ENCODE measurements at places on chromosomes 2 and 18.

DNA sequence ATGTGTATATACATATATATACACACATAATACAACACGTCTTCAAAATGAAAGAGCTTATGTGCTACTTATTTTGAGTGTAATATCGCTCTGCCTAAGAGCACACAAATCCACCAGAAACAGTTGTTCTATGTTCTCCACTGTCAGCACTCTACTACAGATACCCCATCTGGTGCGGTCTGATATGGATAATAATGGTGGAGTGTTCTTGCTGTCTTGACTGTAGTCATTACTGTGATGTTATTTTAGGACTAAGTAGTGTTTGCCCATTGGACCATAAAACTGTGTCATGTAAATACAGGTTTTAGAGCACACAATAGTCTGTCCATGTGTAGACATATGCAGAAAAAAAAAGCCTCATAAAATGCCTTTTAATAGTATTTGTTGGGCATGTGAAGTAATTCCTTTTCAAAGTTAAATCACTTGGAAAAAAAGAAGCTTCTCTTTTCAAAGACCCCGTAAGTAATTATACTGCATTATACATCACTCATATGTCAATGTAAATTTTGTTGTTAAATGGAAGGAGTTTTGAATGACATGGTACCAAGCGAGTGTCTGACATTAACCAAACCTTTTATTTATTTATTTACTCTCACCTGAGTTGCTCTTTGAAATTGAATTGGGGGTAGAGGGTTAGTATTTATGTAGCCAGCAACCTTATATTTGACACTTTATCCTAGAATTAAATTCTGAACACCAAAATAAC is 1249.2 kb upstream of the ZEB2 start:
- DNase-seq, result no peak

- no peak for DNase-seq
These were observed 144.7 kb downstream of the GLI2 start for GRCh38 chr2:120880381-120880780.

DNA sequence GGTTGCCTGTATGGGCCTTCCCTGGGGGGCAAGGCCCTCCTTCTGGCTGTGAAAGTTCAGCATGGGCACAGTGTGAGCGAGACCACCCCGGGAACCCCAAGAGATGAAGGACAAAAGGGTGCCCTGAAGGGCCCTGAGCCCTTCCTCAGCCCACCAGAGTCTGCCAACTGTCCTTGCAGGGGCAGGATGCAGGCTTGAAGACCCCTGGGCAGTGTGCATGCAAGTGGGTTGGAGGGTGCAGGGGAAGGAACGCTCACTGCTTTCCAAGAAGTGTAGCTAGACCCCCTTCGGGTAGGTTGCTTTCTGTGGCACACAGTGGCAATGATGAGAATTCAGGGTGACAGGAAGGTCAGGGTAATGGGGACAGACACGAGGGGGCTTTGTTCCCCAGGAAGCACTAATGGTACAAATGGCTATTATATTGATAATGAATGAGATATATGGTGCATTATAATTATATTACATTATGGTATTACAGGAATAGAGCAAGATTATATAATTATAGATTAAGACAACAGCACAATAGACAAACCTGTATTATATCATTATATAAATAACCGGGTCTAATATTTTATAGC is 228.7 kb downstream of the ATAD2B start:
- no peak for DNase-seq

- no peak for DNase-seq
These were observed 33.0 kb downstream of the ASAP2 start for GRCh38 chr2:9239616-9240015.

DNA sequence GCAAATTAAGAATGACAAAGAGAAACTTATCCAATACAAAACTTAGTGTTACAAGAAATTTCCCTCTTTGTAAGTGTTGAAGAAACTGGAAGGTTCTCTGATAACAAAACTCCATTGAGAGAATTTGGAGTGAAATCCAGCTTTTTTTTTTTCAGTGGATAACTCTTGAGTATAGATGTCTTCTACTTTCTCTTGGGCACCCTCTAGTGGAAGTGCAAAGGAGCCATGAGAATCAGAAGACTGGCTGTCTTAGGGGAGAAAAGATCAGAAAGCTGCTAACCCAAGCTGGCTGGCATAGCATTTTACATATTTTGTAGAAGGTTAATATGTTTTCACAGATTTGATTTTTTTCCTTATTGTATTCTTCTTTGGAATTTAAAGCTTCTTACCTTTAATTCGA is 138.8 kb upstream of the SATB2 start:
- DNase-seq, result peak; percentile 45

GRCh38 chr2:57804971-57805370 is 241.6 kb upstream of the VRK2 start:
- no peak for DNase-seq

GRCh38 chr2:23436346-23437098 is 51.5 kb downstream of the KLHL29 start:
- no peak for DNase-seq

GRCh38 chr2:205837663-205838062 is 155.4 kb downstream of the NRP2 start:
- no peak for DNase-seq

DNA sequence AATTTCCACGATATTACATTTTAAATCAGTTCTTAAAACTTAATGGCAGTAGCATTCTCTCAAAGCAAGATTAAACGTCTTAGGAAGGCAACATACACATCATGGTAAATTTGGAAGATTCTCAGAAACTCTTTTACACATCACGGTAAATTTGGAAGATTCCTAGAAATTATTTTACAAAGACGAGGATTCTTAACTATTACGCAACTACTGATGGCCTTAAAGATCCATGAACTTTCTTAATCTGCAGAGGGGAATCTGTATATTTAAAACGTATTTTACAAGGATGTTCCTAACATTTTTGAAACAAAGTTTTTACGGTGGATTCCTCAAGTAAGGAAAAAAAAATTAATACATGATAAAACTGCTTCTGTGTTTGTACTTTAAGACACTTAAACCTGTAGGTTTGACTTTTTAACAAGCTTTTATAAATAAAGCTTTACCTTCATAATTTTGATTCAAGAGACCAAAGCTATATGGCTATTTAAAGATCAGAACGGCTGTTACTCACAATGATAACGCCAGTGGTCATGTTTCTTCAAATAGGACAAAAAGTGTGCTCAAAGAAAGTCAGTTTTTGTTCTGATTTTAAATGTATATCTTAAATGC is 1.7 kb downstream of the ATF2 start:
- DNase-seq, result no peak

DNA sequence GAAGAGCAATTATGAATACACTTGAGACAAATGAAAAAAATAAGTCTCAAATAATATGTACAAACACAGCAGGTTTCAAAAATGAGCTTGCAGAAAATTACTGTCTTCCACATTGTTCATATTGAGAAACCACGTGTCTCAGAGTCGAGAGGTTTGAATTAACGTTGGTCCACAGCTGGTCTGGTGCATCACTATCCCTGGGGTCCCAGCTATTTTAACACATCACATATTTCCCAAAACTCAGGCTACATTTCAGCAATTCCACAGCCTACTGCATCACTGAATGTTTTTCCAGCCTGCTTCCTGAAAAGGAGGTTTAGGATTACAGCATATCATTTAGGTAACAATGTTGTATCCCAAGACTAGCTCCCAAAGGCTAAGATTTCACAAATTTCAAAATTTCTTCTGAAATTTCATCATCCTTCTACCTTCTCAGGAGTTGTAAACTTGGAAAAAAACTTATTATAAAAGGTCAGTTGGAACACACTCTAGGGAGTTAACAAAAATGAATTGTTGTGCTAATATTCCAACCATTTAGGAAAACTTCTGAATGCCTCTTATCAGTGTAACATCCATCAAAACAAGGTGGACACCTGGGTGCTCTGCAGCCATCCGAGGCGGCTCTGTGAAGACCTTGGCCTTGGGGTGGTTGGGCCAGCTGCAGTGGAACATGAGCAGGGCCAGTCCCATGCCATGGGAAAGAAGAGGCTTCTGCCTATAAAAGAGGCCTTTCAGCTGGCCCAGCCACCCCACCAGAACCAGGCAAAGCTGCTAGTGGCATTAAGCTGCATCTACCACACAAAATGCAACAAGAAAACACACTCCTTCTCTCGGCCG is 198.1 kb upstream of the RBBP8 start:
- no peak for DNase-seq

GRCh38 chr2:144325086-144325485 is 194.8 kb downstream of the ZEB2 start:
- DNase-seq, result no peak

- no peak for DNase-seq
These were observed 4.9 kb downstream of the CREG2 start for GRCh38 chr2:101382442-101382841.

DNA sequence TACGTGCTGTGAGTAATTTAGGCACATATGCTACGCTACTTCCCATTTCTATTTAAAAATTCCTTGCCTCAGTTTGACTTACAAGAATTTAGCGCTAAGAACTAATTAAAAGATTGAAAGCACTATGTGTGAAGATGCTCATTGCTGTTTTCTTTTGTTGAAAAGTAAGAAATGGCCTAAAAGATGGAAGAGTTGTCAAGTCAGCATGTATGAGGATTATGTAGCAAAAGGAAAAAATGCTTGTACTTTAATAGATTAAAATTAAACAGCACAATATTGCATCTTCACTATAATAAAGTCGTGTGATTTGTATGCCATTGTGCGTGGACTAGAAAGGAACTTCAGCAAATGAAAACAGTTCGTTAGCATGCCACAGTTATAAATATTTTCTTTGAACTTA is 77.0 kb downstream of the COX7A2L start:
- no peak for DNase-seq

GRCh38 chr18:67261931-67262552 is 254.5 kb downstream of the DSEL start:
- DNase-seq, result no peak

DNA sequence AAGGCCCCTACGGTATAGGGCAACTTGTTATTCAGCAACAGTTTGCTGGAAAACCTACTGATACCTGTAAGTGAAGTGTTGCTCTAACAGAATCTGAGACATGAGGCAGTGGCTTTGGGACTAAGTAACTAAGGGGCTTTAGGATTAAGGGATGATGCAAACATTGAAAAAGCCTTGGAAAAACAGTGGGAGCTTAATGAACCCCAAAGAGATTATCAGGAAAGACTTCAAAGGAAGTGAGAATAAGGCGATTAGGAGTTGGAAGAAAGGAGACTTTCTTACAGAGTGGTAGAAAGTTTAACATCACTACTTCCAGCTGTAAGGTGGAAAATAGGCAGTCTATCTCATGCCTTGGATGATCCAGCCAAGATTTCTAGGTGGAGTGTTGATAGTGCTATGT is 158.2 kb upstream of the TRIB2 start:
- no peak for DNase-seq

- no peak for DNase-seq
These were observed 328.9 kb upstream of the NT5C1B start for GRCh38 chr2:18918280-18918679.

DNA sequence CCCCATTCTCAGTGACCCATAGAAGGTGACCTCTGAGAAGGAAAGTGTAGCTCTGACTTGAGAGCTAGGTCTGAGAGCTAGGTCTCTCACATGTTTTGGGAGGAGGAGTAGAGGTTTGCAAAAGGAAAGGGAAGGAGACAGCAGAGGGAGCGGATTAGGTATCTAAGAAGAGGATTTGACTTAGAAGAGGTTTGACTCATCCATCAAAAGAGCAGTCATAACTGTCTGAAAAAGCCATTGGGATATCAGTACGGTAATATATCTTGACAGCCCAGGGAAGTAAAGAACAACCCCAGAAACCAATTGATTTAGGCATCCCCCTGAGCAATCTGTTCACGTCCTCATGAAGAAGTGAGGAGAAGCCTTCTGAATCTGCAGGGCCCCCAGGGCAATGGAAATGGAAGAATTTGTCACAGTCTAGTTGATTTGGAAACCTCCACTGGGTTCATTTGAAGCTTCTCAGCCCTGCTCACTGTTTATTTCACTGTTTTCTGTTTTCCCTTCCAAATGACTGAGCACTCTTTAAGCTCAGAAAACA is 19.3 kb downstream of the OXER1 start:
- DNase-seq, result no peak

DNA sequence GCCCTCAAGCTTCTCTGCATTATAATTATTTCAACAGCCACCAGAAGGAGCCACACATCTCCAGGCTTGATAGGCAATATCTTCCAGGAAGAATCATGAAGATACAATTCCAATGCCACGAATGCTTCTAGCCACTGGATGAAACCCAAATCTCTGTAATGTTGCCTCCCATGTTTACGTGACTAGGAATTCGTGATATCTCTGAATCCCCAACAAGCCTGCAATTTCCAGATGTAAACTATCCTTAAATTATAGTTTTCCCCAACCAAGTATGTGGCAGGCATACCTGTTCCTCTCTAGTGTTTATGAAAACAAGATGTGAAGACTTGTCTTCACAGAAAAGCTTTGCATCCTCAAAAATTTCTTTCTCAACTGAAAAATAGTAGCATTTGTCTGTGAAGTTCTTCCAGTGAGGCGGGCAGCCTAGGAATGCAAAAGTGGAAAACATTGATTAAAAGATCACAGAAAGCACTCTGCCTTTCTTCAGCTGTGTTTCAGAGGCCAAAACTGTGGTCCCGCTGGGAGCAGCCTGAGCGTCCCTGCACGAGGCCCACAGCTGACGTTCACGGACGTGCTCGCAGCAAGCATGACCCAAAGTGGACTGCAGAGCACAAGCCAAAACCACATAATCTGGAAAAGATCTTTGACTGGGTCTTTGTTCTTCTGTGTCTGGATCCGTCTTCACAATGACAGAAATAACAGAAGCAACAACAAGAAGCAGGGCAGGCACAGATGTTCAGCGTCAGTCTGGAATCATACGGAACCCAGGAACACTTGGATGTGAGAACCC is 65.1 kb upstream of the THOC1 start:
- DNase-seq, result no peak

DNA sequence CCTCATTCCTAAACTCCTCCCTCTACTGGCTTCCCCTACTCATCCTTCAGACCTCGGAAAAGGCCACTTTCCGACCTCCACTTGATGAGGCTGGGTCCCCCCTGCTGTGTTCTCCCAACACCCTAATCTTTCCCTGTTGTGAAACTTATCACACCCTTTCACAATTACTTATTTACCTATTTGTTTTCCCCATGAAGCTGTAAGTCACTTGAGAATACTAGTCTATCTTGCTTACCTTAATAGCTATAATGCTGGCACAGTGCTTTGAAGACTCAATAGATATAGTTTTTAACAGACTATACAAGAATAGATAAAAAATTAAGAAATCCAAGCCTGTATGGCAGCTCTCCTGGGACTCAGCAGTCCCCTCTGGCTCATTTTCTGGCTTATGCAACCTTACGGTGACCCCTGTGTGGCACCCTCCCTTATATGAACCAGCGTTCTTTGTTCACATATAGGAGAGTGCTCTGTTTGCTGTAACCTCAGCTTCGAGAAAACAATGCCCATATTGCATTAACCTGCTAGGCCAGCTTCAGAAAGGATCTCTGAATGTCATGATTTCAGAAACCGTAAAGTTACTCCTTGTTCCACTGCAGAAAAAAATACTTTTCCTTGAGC is 220.4 kb upstream of the PKDCC start:
- DNase-seq, result no peak

- DNase-seq, result peak; percentile 68
These were observed 163.9 kb upstream of the DNMT3A start for GRCh38 chr2:25505622-25506021.
